ENCODE measurements at places on chromosomes 12 and 14.
A peak's percentile ranks its signal among the peaks of the same experiment; 100 is the strongest.

DNA sequence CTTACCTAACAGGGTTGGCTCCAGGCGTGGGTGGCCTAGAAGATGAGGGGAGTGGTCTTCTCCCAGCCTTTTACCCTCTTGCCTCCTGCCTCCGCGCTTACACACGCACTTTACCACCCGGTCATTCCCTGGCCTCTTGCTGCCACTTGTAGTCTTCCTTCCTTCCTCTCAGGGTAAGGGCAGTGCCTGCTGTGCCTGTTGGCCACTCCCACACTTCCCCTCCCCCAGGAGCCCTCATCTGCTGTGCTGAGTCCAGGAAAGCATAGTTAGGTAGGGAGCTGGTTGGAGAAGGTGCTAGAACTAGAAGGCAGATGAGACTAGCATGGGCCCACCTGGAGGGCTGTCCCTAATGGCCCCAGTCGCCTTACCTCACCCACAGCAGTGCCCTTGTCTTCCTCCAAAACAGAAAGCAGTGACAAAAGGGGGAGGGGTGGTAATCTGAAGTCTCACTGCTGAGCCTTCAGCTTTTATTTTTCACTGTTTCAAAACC lies 54.3 kb upstream of the SRSF5 start:
- no peak for DNase-seq

GRCh38 chr14:69288011-69288771 lies 28.2 kb downstream of the GALNT16 start:
- peak; percentile 36 for DNase-seq

GRCh38 chr12:43285159-43285598 lies 266.8 kb downstream of the ADAMTS20 start:
- DNase-seq: no peak

GRCh38 chr12:115370650-115371049 lies 686.7 kb upstream of the TBX3 start:
- DNase-seq: no peak

DNA sequence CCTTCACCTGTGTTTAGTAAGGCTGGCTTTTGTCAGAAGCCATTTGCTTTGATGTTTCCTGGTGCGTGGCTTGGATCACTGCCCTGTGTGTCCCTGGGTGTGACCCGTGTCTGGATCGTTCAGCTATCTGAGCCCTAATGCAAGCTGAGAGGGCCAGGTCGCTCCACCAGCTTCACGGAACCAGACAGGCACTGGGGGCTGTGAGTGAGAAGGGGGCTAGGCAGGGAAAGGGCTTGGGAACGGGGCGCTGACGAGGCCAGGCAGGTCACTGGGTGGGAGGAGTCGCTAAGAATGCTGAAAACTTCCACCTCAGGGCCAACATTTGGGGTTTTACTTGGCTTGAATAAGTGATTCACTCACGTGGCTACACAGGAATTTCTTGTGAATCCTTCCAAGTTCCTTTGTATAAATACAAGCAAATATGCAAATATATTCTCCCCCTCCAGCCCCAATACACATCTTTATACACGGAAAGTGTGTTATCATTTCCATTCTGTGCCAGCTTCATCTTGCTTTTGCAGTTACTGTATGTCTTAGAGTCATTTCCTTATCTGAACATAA lies 24.2 kb upstream of the MMP17 start:
- no peak for DNase-seq

- DNase-seq: no peak
Observed at GRCh38 chr14:77186911-77187648, 5.5 kb downstream of the TMEM63C start.

Data from right forelimb (tissue), 1 donor.